ENCODE measurements at places on chromosomes 11 and 22.

GRCh38 chr11:107505647-107506225 lies 48.1 kb upstream of the CWF19L2 start:
- no peak for DNase-seq

DNA sequence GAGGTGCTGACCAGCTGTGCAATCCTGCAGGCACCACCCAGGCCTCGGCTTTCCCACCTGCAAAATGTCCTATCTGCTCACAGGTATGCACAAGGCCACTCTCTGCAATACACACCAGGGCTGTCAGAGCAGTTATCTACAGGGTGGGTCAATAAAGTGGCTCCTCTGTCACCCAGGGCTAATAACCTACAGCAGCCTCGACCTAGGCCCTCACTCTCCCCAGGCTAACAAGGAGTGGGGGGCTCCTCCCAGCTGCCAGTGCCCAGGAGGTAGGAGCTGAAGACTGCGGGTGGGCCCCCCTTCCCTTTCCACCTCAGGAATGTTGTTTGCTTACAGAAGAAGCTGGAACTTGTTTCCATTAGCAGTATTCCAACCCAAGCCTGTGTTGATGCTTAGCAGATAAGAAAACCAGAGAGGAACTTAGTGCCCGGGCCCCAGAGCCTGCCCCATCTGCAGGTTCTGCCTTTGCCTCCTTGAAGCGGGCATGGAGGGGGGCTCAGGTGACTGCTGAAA lies 26.8 kb downstream of the MYH9 start:
- no peak for DNase-seq

DNA sequence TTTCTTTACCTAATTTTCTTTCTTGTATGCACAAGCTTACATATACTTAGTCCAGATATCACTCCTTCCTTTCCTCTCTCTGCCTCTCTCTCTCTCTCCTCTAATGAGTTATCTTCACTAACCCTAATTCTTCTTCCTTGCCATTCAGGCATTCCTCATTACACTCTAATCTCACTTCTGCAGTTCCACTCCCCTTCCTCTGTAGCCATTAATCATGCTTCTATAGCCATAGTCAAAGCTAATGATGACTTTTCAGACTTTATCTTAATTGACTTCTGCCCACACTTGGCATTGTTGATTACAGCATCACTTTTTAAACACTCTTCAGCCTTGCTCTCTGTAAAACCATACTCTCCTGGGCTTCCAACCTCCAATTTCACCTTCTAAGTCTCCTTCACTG lies 35.3 kb upstream of the SC5D start:
- DNase-seq, result no peak

GRCh38 chr11:44171518-44171917 lies 76.0 kb downstream of the EXT2 start:
- no peak for DNase-seq

GRCh38 chr11:131756479-131757110 lies 386.2 kb downstream of the NTM start:
- no peak for DNase-seq

DNA sequence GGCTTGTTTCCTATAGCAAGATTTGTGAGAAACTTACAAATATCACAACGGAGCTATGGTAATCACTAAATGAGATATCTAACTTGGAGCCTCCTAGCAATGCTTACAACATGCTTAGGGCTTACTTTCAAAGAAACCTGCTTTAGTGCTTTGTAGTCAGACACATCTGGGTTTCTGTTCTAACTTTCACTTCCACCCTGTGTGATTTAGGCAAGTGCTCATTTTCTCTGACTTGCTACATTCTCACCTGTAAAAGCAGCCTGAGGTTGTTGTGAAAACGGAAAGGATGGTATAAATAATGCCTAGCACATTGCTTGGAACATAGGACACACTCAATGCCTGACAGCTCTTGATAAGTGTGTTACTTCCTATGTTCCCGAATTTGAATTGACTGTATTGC lies 45.6 kb downstream of the LRRC4C start:
- DNase-seq, result no peak

DNA sequence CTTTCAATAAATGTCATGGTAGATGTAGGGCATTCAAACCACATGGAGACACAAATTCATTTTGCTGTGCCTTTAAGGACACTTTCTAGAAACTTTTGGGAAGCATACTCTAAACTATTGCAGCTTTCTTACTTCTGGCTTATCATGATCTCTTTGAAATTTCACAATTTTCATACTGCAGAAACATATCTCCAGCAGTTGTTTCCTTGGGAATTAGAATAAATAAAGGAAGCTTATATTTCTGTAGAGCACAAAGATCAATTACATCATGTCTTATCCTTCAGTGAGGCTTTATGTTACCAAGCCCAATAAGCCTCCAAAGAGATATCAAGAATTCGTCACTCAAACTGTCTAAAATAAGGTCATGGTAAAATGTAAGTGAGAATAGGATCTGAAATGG lies 74.5 kb upstream of the RAB38 start:
- no peak for DNase-seq

DNA sequence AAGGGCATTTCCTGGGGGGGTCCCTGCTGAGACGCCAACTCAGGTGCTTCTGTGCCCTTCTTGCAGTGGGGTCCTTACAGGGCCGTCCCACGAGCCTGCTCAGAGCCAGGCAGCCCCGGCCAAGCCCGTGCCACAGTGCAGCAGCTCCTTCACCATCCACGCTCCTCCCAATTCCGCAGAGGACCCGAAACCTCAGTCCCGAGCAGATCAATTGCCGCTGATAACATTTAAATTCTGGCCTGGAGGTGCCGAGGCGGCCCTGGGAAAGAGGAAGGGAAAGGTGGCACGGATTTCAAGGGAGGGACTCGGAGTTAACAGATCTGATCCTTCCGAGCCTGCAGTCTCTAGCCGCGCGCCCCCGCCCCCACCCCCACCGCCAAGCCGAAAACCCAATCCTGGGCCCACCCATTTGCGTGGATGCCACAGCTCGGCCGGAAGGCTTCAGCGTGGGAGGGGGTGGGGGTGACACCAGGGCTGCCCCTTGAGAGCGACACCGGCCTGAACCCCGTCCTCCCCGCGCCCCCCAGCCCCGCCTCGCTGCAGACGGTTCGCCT lies 32.3 kb upstream of the JAM3 start:
- DNase-seq, result no peak

DNA sequence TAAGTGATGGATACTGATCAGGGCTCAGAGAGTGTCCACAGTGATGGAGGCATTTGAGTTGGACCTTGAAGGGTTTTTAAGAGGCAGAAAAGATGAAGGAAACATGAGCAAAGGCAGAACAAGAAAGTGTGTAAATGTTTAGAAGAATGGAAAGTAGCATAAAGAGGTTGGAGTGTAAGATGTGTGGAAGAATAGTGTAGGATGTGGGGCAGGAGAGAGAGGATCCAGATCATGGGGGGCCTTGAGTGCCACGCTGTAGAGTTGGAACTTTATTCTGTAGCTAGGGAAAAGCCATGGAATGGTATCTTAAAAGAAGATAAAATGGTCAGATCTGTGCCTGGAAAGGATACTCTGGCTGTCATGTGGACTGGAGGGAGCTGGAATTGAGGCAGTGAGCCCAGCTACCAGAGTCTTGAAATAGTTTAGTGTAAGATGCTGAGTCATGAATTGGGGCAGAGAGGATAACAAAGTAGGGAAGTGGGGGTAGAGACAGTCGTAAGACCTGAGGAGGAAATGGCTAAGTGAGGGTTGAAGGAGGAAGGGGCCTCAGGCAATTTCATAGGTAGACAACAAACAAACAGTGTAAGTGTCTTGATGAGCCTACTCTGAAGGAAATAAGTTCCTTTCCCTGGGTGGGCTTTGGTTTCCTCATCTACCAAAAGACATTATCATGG lies 6.7 kb downstream of the KCNE3 start:
- no peak for DNase-seq

DNA sequence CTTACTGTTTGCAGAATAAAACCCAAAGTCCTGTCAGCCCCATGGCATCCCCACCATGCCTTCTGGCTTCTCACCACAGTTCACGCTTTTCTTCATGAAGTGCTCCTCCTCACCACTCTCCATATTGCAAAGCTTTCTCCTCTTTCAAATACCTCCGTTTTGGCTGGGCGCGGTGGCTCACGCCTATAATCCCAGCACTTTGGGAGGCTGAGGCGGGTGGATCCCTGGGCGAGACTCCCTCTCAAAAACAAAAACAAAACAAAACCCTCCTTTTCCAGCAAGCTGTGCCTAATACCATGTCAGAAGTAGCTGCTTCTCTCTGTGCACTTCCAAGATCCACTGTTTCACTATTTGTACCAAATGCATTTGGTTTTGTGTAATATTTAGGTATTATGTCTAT lies 6.7 kb downstream of the BACE1 start:
- DNase-seq, result no peak

DNA sequence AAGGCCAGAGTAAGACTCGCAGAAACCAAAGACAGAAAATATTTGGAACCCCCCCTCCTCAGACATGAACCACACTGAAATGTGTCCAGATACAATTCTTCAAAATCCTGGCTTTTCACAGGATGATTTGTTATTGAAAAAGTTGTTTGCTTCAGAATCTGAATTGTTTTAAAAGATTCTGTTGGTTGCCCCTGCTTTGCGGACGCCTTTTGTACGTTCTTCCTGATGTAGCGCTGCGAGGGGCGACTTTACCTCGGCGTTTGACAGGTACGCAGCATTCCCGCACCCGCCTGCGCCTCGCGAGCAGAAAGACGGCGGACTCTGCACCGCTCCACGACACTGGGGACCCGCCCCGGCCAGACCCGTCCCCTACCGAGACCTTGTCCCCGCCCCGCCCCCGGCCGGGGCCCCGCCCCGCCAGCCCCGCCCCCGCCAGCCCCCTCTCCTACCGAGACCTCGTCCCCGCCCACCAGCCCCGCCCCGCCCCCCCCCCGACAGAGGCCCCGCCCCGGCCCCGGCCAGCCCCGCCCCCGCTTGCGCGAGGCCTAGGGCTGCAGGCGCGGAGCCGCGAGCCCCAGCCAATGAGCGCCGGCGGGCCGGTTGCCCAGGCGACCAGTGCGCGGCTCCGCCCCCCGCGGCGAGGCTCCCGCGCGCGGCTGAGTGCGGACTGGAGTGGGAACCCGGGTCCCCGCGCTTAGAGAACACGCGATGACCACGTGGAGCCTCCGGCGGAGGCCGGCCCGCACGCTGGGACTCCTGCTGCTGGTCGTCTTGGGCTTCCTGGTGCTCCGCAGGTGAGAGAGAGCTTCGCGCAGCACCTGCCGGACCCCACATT lies at the start of gene GLB1L2:
Gene GLB1L2 (plus strand): TSS at position 635 of the 835 bp plus-strand sequence. CDS start 74 bp downstream, at position 709.
- DNase-seq, result peak; percentile 61

DNA sequence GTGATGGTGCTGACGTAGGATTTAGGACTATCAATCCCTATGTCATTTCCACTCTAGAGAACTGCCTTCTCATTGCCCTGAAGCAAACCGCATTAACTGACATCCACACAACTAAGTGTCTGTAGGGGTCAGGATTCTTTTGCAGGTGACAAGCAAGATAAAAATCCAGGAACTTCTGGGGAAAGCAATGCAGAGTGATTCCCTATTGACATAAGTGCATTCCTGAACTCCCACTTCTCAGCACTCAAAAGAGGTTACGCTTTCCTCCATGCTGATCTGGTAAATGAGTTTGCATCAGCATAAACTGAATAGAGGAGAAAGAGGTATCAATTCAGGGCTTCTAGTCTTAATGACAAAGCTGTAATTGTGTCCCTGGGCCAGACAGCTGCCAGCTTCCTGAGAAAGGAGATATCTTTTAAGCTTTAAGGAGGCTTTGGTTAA lies 224.6 kb upstream of the ISX start:
- no peak for DNase-seq

GRCh38 chr11:44839458-44840084 lies 111.1 kb downstream of the TP53I11 start:
- no peak for DNase-seq

GRCh38 chr11:121901886-121902285 lies 214.1 kb downstream of the BLID start:
- no peak for DNase-seq

DNA sequence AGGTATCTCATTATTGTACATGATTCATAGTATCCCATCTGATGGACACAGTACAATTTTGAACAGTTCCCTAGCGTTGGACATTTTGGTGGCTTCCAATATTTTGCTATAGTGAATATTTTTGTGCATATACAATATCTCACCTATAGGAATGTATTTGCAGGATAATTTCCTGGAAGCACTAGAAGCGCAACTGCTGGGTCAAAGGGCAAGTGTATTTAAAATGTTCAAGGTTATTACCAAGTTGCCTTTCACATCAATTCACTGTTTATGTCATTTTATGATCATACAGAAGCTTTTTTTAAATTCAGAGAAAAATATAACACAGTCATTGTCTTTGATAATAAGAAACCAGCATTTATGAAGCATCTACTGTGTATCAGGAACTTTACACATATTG lies 19.1 kb upstream of the RPS3 start:
- no peak for DNase-seq

- no peak for DNase-seq
These were observed 22.6 kb upstream of the ADSL start for GRCh38 chr22:40323681-40324171.

DNA sequence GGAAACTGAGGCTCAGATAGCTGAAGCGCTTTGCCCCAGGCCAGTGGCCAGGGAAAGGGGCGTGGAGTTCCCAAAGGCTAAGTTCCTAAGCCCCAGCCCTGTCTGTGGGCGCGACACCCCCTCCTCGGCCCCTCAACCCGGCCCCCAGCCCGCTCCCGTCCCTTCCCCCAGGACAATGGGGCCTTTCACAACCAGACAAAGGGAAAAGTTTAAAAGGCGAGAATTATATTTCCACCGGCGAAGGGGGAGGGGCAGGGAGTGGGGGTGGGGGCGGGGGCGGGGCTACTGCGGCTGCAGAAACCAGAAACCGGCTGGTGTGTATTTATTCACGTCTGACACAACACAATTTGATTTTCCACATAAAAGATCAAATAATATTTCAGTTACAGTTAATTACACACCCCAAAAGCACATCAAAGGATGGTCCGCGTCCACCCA lies 192.1 kb downstream of the MN1 start:
- no peak for DNase-seq

- no peak for DNase-seq
These were observed 237.9 kb downstream of the LUZP2 start for GRCh38 chr11:24734742-24735237.

DNA sequence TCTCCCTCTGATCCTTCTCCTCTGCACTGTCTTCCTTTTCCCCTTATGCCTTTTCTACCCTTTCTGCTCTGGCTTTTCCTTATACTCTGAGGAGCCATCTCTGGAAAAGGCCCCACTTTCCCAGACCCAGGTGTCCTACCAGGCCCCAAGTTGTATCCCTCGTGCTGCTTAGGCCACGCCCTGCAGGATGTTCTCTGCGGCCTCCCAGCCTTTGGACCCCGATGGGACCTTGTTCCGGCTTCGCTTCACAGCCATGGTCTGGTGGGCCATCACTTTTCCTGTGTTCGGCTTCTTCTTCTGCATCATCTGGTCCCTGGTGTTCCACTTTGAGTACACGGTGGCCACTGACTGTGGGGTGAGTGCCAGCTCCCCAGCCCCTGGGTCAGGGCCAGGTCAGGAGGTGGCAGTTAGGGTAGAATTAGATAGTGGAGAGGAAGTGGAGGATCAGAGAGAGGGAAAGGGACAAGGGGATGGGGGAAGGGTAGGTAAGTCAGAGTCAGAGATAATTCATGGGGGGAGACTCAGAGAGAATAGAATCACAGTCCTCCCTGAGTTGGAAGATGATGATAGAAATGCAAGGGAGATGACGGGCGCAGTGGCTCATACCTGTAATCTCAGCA lies 8.9 kb downstream of the PGAP2 start:
- DNase-seq, result no peak

GRCh38 chr22:46432164-46433068 lies 96.9 kb downstream of the TRMU start:
- peak; percentile 32 for DNase-seq
